ENCODE measurements at places on chromosomes 11 and 22. TPM values are rescaled to one million over a fixed set of nuclear protein-coding genes. Genes with fewer than 3 reads are reported as not detected.

The TIMP3 gene
- 35.1 TPM for total RNA-seq

The TLCD5 gene
- total RNA-seq = 2.7 TPM

The RNF26 gene
- 35.2 TPM for total RNA-seq

The OR8G5 gene
- not detected for total RNA-seq

DNA sequence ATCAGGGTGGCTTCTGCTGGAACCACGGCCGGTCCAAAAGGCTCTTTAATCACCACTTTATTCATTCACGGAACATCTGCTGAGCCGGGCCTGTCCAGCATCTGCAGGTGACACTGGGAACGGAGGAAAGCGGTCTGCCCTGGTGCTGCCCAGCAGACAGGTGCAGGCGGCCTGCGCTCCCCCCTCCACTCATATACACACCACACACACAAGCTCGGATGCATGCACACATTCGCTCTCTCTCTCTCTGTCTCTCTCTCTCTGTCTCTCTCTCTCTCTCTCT lies 736.9 kb downstream of the BRD1 start:
- DNase-seq = no peak

DNA sequence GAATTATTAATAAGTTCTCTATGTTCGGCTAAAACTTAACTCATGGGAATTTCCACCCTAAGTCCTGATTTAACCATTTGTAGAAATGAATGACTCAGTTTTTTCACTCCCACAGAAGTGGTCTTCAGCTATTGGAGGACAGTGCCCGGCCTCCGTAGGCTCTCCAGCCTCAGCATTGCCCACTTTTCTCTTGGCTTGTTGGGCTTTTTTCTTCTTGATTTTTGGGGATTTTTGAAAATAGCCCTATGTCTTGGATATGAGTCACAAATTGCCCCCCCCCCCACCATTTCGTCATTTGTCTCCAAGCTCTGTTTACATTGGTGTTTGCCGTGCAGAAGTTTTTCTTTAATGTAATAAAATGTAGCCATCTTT lies 66.7 kb downstream of the PACS1 start:
- DNase-seq = no peak

GRCh38 chr11:62202910-62203309 lies 5.6 kb upstream of the SCGB2A1 start:
- DNase-seq = no peak

GRCh38 chr22:28426346-28427132 lies 253.1 kb downstream of the TTC28 start:
- no peak for DNase-seq

- DNase-seq = no peak
These were observed 123.6 kb downstream of the EHF start for GRCh38 chr11:34744511-34744910.

- no peak for DNase-seq
These were observed 448.0 kb upstream of the FAT3 start for GRCh38 chr11:91776655-91777054.

GRCh38 chr22:35230839-35231584 lies 26.3 kb upstream of the HMGXB4 start:
- no peak for DNase-seq

DNA sequence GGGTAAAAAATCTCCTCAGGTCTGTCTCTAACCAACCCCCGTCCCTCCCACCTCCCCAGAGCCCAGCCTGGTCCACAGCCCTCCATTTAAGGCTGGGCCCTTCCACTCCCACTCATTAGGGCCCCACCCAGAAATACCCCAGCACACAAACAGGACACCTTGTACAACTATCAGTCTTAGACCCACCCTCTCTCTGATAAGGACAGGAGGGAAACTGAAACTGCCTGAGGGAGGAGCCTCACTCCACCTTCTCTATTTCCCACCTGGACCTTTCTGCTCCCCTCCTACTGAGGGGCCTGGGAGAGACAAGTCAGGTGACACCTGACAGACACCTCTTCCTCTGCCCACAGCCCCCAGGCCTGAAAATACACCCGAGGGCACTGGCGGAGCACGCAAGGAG lies 90.2 kb downstream of the PLEKHA7 start:
- DNase-seq = no peak

GRCh38 chr11:75502138-75502537 lies 23.6 kb downstream of the GDPD5 start:
- DNase-seq = no peak

DNA sequence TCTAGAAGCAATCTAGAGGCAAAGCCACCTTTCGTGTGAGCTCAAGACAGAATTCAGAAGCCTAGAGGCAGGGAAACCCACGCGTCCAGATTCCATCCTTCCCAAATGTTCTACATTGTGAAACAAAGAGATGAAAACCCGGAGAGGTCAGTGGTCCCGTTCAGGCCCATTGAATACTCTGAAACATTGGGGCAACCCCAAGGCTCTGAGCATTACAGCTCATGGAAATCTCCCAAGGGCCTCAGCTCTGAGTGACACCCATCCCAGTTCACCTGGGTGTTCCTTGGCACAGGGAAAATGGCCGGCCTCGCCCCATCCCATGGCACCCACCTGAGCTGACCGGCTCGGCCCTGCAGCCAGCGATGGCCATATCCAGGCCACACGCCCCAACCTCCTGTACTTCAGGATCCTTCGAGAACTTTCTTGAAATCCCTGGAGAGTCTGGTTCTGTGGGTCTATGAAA lies 128.6 kb upstream of the FGF3 start:
- no peak for DNase-seq

GRCh38 chr11:57713835-57714234 lies 1.4 kb downstream of the TMX2 start:
- DNase-seq = no peak

- peak; percentile 49 for DNase-seq
These were observed 1.1 kb upstream of the MRGPRX4 start for GRCh38 chr11:18171377-18172000.

DNA sequence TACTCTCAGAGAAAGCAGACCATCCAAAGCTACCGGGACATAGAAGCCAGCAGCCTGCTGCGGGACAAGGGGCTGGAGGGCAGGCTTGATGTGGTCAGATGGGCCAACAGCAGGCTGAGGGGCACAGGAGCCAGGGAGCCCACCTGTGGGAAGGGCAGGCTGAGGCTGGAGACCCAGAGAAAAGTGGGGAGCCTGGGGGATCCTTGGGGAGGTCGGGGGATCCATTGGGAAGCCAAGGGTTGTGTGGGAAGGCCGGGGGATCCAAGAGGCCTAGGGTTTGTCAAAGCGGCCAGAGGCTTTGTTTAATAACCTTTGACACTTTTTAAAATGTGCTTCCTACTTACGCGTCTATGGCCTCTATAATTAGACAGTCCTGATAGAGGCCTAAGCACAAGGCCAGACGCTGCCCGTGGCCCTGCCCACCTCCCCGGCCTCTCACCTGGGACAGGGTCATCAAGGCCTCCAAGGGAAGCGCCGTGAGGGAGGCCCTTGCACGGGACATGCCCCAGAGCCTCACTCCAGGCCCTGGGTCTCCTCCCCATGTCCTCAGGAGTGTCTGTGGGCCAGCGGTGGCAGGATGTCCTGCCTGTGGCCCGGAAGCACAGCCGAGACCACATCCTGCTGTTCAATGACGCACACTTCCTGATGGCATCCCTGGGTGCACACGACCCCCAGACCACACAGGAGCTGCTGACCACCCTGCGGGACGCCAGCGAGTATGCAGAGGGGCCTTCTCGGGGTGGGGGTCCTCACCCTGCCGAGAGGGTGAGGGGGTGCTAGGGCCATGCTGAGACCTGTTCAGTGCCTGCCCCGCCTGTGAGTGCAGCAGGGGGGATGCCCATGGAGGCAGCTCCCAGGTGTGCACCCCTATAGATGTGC lies 8.6 kb upstream of the GTSE1 start:
- DNase-seq = no peak

DNA sequence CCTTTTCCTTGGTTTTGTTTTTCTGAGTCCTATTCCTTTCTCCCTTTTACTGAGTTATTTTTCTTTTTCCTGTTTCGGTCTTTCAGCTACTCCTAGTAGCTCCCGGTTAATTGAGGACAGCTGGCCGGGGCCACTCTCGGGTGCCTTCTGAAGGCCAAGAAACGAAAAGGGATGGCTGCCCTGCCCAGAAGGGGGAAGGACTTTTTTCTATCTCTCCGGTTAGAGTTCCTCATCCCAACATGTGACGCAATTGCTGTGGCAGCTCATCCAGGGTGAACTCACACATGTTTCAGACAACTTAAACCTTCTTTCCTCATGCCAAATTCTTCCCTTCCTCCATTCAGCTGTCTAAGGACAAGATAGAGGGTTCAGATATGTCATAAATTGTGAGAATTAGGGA lies 83.6 kb downstream of the PIWIL4 start:
- DNase-seq = peak; percentile 38

DNA sequence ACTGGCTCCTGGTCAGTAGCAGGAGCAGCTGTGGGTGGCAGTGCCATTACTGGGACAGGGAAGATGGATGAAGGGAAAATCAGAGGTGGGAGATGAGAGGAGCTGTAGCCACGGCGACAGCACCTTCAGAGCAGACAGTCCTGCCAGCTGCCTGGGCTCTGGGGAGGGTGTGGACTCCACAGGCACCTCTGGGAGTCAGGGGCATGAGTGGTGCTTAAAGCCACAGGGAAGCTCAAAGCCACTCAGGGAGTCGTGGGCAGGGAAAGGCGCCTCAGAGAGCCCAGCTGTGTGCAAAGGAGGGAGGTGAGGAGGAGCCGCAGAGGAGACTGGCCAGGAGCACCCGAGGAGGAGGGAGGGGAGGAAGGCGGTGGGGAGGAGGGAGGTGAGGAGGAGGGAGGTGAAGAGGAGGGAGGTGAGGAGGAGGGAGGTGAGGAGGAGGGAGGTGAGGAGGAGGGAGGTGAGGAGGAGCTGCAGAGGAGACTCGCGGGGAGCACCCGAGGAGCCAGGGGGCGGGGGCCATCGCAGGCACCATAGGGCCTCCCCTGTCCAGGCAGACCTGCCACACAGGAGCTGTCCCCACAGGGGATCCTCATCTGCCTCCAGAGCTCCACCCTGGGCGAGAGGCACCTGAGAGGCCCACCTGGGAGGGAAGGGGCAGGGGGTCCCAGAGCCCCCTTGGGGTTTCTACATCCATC lies 977.6 kb downstream of the BRD1 start:
- DNase-seq = no peak

GRCh38 chr11:100908746-100909145 lies 220.9 kb downstream of the PGR start:
- no peak for DNase-seq

DNA sequence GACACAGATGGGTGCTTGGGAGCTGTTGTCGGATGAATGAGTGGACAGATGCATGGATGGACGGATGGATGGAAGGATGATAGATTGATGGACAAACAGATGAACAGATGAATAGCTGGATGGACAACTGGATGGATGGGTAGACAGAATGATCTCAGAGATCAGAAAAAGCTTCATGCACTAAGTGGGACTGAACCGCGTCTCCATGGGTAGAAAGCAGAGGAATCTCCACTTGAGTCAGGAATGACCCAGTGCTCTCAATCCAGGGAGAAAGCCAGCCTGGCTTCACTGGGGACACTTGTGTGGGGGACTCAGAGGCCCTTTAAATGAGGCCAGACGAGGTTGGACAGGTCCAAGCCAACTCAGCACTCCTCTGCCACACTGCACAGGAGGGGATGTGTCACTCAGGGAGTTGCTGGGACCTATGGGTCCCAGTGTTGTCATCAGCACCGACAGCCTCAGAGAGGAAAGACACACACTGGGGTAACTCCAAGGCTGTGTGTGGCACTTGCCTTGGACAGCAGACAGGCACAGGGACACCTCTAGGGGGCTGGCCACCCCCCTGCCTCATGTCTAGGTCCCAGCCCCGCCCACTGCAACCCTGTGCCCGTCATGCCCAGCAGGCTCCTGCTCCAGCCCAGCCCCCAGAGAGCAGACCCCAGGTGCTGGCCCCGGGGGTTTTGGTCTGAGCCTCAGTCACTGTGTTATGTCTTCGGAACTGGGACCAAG lies 5.6 kb downstream of the IGLL5 start:
- no peak for DNase-seq

DNA sequence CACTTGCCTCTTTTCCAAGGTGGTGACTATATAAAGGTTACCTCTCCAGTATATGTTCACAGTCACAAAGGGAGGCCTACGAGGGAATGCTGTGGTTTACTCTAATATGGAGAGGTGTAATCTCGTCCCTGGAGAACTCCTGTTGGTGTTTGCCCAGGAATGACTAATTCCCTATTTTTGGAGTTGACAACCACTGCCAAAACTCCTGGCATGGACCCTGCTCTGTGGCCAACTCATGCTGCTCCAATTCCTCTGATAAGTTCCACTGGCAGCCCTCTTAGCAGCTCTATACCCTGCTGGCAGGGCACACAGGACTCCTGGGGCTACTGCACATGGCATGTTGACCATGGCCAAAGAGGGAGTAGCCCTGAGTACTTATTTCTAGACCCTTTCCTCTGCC lies 418.7 kb upstream of the ANO5 start:
- DNase-seq = no peak

GRCh38 chr11:89535221-89535620 lies 44.0 kb upstream of the NOX4 start:
- DNase-seq = no peak

GRCh38 chr11:87645626-87646025 lies 529.6 kb downstream of the RAB38 start:
- no peak for DNase-seq

DNA sequence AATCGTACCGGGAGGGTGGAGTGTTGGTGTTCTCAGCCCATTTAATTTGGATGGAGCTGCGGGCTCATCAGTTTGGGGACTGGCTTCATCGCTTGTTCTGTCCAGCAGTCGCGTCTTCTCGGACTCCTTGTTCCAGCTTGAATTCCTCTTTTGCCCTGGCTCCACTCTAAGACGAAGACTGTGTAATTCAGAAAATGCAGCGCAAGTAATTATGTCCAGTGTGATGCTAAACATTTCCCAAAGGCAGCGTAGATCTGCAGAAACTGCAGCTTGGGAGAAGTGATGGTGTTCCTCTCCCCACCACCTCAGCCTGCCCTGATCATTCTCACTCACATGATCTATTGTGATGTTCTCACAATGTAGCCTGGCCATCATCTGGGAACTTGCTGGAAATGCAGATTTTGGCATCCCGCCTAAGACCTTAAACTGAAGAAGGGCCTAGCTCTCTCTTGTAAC lies 666 bp downstream of the SLC25A18 start:
- DNase-seq = no peak

DNA sequence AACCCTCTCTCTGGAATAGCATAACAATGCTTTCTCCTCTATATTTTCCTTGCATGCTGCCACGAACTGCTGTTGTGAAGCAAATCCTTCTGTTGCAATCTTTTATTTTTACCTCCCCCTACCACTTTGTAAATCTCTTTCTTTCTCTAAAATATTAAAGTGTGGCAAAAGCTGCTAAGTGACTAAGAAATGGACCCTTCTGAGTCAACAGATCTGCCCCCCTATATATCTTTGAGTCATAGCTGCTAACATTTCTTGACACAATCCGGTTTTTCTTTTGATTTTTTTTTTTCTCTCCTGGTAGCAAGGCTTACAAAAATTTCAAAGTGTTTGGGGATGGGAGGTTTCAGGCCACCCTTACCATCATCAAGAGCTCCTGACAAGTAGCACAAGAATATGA lies 39.0 kb upstream of the KIRREL3 start:
- no peak for DNase-seq

Measured in foreskin keratinocyte (primary cell).